Stimulated activated CD4-positive, alpha-beta T cell treated with anti-CD3 and anti-CD28 coated beads, Interleukin-15, amount 100 ng/mL, for 1 hour (primary cell): ENCODE measurements at places on chromosomes 11 and 22.
A peak's percentile ranks its signal among the peaks of the same experiment; 100 is the strongest.

GRCh38 chr11:131748151-131749050 is 378.0 kb downstream of the NTM start:
- DNase-seq, result no peak

DNA sequence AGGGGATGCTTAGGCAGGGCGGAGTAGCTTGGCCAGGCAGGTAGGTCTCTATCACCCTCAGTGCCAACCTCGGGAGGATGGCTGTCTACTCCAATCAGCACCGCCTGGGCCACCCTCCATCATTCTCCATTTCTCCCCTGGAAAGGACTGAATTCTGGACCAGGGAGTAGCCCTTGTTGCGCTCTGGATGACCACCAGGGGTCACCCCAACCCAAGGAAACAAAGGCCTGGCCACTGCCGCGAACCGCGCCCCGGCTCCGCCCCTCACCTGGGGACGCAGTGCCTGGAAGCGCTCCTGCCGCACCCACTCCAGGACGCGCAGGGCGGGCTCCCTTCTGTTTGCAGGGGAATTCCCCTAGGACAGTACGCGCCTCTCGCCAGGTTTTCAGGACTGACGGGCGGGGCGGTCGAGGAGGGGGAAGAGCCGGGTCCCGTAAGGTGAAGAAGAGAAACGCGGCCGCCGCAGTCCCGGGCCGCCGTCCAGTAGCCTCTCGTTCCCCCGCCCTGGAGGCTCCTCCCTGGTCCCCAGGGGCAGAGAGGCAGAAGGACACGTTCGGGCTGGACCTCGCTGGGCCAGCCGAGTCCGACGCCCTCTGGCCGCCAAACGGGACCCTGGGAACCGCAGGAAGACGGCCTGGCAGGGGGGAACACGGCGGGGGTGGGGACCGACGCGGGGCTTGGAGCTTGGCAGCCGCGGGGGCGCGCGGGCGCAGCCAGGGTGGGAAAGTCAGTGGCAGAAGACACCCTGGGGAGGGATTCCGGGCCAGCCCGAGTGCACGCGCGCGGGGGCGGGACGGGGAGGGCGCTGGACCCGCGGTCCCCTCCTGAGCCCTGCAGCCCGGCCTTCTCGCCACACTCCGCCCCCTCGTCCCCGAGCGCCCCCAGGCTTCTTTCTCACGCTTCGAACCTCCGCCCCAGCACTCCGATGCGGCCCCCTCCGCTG is 7.1 kb downstream of the SCN4B start:
- DNase-seq, result peak; percentile 77

DNA sequence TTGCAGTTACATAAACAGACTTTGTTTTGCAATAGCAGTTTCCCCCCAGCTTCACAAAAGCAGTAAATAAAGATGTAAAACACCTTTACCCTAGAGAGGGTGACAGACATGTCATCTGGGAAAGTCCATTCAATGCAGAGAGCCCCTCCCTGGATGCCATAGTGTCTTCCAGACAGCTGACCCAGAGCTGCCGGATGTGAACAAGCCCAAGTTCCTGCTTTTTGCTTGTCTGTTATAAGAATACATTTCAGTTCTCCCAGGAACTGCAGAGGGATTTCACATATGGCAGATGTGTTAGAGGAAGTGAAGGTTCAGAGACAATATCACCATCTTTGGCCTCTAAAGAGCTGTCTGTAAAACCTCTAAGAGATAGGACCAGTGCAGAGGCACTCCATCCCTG is 48.9 kb downstream of the RELT start:
- DNase-seq, result no peak

GRCh38 chr11:43582024-43582862 is 98.3 kb upstream of the HSD17B12 start:
- DNase-seq, result no peak

DNA sequence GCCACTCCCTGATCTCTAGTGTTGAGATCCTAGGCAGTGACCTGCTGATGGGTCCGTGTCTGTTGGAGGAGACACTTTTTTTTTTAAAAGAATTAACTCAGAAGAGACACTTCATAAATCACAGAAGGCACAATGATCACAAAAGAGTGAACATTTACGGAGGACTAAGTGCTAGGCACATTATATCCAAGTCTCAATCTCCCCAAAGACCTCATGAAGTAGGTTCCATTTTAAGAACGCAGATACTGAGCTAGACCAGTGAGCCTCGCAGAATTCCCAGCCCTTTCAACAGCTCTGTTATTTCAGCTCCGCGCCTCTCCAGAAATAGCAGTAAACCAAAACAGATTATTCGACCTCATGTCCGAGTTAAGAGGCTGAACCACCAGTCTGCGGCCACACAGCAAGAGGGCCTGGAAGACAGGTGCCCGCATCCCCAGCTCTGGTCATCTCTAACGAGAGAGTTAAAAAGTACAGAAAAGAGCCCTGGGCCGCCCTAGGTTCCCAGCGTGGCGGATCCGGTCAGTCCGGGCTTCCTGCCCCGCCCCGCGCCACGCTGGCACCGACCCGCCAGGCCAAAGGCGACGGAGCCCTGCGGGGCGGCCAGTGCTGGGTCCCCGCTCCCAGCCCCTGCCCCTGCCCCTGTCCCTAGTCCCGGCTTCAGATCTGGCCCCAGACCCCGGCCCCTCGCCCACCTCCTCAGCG is 612 bp downstream of the XBP1 start:
- DNase-seq, result no peak

DNA sequence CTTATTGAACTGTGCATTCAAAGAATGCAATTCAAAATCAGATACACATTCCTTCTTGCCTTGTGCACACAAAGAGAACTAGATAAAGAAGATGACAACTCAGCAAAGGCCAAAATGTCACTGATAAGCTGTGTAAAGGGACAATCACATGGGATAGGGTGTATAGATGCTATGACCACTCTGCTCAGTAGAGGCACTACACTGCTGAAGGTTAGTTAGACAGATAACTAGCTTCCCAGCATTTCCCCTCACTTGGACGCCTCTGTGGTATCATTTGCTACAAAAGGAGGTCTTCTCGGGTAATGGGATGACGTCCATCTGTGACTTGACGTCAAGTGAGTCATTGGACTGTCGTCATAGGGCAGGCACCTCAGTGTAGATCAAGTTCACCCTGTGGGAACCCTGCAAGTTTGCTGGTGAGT is 424.9 kb upstream of the CCDC90B start:
- no peak for DNase-seq

DNA sequence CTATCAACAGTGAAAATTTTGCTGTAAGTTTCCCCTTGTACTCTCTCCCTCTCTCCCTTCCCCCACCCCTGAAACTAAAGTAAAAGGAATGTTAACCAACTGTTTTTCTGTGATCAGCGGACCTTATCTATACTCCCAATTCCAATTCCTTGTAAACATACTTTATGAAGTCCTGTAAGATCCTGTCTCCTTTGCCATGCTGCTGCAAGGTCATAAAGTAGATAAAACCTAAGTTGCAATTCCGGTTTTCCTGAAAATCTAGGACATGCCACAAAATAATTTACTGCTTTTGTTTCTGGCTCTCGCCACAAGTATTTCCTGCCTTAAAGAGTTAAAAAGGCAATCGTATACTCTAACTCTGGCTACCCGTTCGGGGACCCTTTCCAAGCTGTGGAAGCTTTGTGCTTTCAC is 1469.0 kb downstream of the LRRC4C start:
- DNase-seq, result no peak

GRCh38 chr22:25495285-25495684 is 69.2 kb upstream of the GRK3 start:
- no peak for DNase-seq

GRCh38 chr11:122002047-122002446 is 114.0 kb downstream of the BLID start:
- DNase-seq, result no peak

DNA sequence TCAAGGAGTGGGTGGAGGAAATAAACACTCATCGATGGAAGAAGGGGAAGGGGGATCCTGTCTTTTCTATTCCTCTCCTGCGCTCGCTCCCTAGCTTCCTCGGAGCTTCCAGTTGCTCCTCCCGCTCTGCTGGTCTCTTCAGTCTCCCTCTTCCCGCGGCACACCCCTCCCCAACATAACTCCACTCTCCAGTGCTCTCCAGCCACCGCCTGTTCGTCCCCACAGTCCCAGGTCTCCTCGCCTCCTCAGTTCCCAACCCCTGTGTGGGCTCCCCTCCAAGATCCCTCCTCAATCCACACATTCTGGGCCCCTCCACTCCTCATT is 438 bp downstream of the ZW10 start:
- no peak for DNase-seq

GRCh38 chr11:90254065-90254464 is 31.2 kb upstream of the CHORDC1 start:
- no peak for DNase-seq

GRCh38 chr22:36775586-36775963 is 344 bp downstream of the IFT27 start:
- no peak for DNase-seq

DNA sequence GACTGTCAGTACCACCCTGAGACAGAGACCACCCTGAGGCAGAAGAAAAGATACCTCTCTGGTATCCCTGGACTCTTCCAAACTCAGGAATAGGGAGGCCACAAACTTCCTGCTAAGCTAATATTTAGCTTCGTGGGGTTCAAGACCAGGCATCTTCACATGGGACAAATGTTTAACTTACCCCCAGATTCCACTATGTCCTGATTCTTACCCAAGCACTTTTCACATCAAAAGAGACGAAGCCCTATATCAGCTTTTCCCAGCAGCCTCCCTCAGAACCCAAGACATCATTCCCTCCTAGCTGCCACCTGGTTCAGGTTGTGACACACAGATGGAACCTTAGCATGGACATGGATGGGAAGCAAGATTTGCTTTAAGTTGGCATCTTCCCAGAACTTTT is 32.1 kb downstream of the SMC1B start:
- no peak for DNase-seq

DNA sequence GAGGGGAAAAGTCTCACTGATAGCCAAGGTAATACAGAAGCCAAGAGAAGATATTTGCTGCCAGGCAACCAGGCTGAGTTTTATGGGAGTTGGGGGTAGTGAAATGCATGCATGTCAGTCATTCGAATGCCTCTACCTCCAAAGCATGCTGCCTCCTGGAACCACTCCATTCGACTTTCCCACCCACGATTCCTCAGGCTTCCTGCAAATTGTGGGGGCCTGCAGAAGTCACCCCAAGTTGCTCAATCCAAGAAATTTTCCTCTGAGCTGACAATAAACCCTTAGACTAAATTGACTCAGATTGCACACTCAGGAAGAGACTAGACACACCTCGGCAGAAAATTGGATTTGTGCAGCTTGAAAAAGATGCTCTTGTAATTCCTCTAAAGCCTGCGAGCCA is 73.6 kb upstream of the GRK3 start:
- no peak for DNase-seq

- DNase-seq, result no peak
These were observed 62.0 kb downstream of the STK33 start for GRCh38 chr11:8531982-8532381.

DNA sequence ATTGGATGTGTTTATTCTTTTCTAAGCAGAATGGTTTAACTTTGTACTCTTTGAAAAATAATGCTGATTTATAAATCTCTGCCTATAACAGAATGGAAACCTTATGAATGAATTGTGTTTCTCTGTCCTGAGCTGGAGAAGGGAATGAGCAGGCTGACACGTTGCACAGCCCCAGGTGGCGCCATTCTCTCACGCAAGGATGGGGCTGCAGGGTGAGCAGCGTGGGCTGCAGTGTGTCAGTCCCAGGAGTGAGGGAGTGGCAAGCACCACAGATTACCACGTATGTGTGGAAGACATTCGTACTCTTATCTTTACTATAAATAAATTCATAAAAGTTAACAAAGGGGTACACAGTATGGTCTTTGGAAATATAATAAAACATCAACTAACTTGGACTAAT is 33.4 kb downstream of the FDX1 start:
- DNase-seq, result no peak

- no peak for DNase-seq
These were observed 20.1 kb upstream of the CUL5 start for GRCh38 chr11:107988397-107989158.

DNA sequence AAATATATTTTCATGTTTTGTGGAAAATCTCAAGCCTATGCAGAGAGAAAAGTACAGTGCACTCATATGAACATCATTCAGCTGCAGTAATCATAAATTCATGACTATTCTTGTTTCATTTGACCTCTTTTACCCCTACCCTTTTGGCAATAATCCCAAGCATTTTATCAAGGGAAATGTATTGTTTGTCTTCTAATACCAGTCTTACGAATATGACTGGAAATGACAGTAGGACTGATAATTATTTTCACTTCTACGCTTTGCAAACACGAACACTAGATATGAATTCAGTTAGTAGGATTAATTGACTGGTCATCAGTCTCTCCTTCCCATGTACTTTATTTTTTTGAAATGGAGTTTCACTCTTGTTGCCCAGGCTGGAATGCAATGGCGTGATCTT is 90.3 kb downstream of the MTMR3 start:
- no peak for DNase-seq

GRCh38 chr11:117838901-117839300 is 14.4 kb upstream of the FXYD2 start:
- no peak for DNase-seq

GRCh38 chr11:74720596-74721478 is 10.4 kb downstream of the CHRDL2 start:
- no peak for DNase-seq

- DNase-seq, result no peak
These were observed 6.3 kb downstream of the SLC39A13 start for GRCh38 chr11:47414685-47415070.

GRCh38 chr11:105609341-105609781 is 512 bp upstream of the GRIA4 start:
- no peak for DNase-seq

DNA sequence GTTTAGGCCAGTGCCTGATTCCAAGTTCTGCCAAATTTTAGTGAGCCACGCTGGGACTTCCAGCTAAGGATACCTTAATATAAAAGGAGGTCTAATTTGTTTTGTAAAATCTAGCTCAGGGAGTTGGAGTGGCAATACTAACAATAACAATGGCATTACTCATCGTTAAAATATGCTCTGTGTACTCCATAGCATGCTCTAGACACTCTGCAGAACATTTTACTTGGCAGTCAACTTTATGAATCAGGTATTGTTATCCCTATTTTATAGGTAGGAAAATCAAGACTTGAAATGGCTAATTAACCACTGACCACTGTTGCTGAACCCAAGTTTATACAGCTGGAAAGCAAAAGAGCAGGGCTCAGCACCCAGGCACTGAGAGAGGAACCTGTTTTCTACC is 485.0 kb upstream of the KIRREL3 start:
- DNase-seq, result no peak

DNA sequence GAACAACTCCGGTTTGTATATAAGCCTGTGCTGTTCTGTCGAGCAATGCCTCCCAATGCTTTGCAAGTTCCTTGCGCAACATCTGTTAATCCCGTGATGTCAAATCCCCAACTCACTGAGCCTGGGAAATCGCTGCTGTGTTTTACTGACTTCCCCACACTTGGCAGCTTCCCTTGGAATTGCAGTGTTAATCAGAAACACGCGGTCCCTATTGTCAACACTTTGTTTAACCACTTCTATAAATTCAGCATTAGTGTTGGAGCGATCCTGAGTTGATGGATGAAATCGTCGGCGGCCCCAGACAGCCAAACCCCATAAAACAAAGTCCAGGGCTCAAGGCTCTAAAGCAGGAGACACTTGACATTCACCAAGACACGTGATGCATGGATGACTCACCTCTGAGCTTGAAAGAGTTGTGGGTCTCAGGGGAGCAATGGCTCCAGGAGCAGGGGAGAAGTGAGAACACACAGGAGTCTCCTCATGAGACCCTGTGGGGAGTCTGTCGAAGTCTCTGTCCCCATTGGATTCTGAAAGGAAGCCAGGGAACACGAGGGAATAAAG is 555.3 kb downstream of the MIAT start:
- DNase-seq, result no peak

GRCh38 chr11:90426442-90426841 is 203.6 kb upstream of the CHORDC1 start:
- DNase-seq, result no peak
